ENCODE measurements at places on chromosomes 11 and 22.

- no peak for DNase-seq
These were observed 3.8 kb downstream of the DCPS start for GRCh38 chr11:126307706-126308105.

DNA sequence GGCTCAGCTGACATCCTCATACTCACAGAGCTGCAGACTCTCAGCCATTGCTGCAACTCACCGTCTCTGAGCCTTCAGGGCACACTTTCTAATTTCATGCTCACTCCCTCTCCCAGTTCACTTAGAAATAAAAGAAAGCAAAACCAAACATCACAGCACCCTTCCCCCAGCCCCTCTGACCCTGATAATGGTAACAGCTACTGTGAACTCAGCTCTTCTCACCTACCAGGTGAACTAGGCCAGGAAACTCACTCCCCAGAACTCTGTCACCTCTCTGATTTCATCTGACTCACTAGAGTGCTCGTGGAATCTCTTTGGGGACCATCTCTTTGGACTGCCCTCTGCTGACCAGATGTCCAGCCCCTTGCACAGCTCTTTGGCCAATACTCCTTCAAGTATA lies 14.5 kb upstream of the PARVA start:
- no peak for DNase-seq

DNA sequence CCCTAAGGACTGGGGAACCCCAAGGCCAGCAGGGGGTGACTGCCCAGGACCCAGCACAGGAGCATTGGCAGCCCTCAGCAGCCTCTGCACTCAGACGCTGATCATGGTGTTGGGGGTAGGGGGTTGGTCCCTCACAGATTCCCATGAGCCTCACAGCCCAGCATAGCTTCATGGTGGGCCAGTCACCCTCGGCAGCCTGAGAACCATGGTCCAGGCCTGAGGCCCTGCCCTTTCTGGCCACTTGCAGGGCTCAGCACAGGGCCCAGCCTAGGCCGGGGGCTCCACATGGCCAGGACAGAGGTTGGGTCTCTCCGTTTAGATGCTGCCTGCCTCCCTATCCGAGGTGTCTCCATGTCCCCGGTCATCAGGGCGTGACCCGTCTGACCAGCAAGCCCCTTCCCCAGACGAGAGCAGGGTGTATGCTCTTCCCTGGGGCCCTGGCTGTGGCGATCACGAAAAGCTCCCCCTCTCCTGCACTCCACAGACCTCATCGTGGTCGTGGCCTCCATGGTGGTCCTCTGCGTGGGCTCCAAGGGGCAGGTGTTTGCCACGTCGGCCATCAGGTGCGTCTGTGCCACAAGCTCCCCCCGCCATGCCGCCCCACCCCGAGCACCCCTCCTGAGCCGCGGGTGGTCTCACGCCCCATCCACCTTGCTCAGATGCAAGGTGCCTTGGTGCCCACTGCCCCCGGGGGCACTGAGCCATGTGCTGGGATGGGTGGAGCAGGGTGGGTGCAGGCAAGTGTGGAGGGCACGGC lies 126.2 kb downstream of the KCNQ1 start:
- DNase-seq: no peak

DNA sequence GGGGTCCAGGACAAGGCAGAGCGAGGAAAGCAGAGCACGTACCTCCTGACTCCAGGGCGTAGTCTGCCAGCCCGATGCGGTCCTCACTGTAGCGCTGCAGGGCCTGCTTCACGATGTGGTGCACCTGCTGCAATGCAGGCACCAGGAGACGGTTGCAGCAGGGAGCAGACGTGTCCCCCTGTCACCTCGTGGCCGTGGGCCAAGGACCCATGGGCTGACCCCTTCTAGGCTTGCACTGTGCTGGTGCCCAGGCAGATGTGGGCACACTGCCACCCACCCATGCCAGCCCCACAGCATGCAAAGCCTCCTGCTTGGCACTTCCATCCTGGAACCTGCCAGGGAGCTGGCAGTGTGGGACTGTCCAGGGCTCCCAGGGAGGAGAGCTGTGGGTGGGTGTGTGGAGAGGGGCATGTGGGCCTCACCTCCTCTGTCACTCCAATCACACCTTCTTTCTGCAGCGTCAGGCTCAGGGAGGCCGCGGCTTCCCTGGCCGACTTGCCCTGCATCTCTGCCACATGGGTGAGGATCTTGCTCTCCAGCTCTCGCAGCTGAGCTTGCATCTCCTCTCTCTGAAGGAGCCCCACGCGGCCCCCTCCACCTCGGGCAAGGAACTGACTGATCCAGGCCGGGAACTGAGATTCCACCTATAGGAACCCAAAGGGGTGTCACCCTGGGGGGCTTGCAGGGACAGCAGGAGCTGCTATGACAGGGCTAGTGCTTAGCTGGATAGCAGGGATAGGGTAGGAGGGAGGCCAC lies 16.3 kb downstream of the SUN2 start:
- no peak for DNase-seq

DNA sequence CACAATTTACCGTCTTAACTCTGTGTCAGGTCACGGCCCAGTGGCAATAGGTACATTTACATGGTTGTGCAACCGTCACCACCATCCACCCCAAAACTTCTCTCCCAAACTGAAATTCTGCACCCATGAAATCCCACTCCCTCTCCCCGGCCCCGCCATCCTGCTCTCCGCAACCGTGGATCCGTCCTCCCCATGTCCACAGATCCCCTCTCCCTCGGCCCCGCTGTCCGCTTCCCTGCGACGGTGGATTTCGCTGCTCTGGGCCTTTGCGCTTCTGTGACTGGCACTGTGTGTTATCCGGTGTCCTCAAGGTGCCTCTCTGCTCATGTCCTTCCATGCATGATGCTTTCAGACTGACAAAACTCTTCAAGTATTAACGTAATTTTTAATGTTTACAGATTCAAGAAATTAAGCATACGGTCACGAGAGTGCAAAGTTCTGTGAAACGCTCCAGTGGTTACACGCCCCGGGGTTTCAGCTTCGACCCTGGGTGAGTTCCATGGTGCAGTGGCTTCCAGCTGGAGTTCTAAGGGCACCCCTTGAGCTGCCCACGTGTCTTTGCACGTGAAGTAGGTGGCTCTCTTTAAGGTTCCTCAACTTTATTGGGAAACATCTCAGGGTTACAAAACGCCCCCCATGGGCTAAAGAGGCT lies 76.4 kb downstream of the KCNQ1 start:
- peak; percentile 47 for DNase-seq

- DNase-seq: no peak
These were observed 16.0 kb downstream of the ZNRF3 start for GRCh38 chr22:28899199-28899853.

DNA sequence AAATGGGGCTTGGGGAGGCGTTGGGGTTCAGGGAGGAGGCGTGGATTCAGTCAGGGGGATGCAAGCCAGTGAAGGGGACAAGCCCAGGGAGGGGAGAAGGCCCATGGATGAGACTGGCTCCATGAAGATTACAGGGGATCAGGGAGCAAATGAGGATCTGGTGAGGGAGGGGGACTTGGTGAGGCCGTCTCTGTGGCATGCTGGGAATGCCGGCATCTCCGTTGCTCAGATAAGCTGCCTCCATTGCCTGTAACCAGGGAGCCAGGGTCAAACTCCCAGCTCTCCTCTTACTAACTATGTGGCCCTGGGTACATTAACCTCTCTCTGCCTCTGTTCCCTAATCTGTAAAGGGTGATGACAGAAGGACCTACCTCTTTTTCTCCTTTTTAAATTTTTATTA lies 38.7 kb downstream of the TPBGL start:
- no peak for DNase-seq

- no peak for DNase-seq
These were observed 3.8 kb downstream of the AIP start for GRCh38 chr11:67486481-67487195.

DNA sequence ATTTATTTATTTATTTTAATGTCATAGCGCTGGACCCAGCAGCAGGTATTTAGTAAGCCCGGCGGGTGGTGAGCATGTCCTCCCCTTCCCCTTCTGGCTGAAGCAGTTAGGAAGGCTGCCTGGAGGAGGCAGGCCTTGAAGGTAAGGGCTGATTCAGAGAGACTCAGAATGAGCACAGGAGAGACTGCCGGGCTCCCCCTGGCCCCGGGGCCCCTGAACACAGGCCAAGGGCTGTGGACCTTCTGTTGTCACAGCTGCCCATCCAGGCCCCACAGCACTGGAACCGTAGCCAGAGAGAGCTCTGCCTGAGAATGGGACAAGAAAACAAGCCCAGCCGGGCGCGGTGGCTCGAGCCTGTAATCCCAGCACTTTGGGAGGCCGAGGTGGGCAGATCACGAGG lies 52.8 kb downstream of the KCNJ4 start:
- DNase-seq: no peak

GRCh38 chr11:95295382-95296149 lies 64.6 kb upstream of the SESN3 start:
- no peak for DNase-seq

GRCh38 chr11:130022799-130023198 lies 20.2 kb upstream of the PRDM10 start:
- no peak for DNase-seq

DNA sequence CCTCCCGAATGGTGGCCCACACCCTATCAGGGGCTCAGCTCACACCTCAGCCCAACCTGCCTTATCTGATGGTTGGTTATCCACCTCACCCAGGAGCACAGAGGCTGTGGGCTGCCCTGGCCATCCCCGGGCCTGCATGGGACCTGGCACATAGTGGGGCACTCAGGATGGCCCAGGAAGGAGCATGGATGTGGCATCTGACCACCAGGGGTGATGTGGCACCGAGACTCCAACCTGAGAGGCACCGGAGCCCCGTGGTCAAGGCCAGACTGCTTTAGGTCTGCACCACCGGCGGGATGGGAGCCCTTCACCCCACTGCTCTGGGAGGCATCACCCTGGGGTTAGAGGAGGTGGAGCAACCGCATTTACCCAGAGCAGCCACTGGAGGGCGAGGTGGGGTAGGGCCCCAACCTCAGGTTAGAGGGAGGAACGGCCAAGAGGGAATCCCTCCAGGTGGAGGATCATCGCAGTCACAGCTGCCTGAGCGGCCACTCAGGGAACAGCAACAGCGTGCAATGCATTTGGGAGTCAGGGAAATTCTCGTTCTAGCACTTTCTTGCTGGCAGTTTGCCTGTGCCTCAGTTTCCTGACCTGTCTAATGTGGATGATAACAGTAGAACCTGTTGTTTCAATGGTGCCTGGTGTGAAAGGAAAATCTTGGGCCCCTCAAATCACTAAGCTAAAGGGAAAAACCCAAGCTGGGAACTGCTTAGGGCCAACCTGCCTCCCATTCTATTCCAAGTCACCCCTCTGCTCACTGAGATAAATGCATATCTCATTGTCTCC lies 52.9 kb upstream of the CARS1 start:
- no peak for DNase-seq

GRCh38 chr22:17841836-17842235 lies 67.6 kb upstream of the BID start:
- no peak for DNase-seq

DNA sequence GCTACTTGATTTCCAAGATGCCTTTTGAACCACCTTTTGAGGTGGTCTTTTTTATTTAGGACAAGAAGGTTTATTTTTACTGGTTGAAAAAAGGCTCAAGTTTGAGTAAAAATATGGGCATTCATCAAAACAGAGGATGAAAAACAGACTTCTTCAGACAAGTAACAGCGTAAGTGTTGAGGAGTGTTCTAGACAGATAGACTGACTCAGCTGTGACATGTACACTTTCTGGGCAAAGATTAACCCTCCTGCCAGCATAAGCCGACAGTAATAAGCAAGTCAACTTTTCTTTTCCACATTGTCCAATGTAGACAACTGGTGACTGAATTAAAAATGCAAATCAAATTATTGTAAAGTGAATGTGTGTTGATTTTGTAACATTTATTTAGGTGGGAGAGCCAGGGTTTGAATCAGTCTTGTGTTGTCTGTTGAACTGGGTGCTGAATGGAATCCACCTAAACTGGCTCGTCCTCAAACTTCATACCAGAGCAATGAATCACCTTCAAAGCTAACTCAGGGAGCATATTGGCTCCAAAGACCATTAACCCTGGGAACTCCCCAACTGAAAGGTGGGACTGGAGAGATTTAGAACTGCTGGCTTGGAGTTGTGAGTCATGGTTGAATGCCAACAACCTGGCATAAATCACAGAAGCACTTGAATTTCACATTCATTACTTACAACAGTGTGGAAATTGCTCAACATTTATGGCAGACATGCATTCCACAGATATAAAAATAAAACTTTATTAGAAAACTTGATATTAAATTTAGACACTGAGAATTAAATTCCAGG lies 377.0 kb downstream of the ETS1 start:
- DNase-seq: peak; percentile 79

GRCh38 chr11:6204706-6205105 lies 651 bp upstream of the C11orf42 start:
- no peak for DNase-seq

- peak; percentile 99 for DNase-seq
These were observed at the start of gene RPS19BP1 for GRCh38 chr22:39532215-39533073. TSS of gene RPS19BP1 (minus strand) at chr22:39532748. CDS start at chr22:39532738, 10 bp downstream.

DNA sequence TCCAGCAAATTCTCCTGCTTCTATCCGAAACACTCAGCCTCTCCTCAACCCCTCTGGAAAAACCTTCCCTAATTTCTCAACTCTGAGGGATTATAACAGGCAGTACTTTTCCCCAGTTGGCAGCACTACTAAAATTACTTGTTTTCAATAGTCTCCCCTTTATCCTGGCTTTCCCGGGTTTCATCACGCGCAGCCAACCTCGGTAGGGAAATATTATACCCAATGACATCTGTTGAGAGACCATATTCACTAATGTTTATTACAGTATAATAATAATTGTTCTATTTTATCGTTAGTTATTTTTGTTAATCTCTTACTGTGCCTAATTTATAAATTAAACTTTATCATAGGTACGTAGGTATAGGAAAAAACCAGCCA lies 330 bp upstream of the POLD3 start:
- DNase-seq: no peak

GRCh38 chr11:7016011-7016410 lies 4.1 kb downstream of the ZNF214 start:
- no peak for DNase-seq

- DNase-seq: peak; percentile 64
These were observed at the start of gene VWCE for GRCh38 chr11:61294717-61295595. TSS of gene VWCE (minus strand) at chr11:61295316. CDS start at chr11:61295037, 279 bp downstream.

- no peak for DNase-seq
These were observed 8.5 kb downstream of the YPEL4 start for GRCh38 chr11:57641011-57641807.

GRCh38 chr11:1389932-1390568 lies at the start of gene BRSK2:
TSS of gene BRSK2 (plus strand) at chr11:1389934. CDS start at chr11:1390285, 351 bp downstream.
- no peak for DNase-seq

- DNase-seq: no peak
These were observed 845 bp downstream of the RBM7 start for GRCh38 chr11:114401311-114401710.

- DNase-seq: no peak
These were observed 47.3 kb upstream of the CCDC34 start for GRCh38 chr11:27410272-27410671.

Data from SJSA1 (cell line).